CD4-positive, alpha-beta T cell (primary cell): ENCODE measurements at places on chromosomes 7 and 10.

- no peak for DNase-seq
Observed at GRCh38 chr7:135185471-135186260, 15.2 kb upstream of the CYREN start.

- no peak for DNase-seq
Observed at GRCh38 chr7:36155811-36156361, 2.8 kb downstream of the EEPD1 start.

GRCh38 chr10:9342885-9343570 is 1288.5 kb downstream of the GATA3 start:
- no peak for DNase-seq

DNA sequence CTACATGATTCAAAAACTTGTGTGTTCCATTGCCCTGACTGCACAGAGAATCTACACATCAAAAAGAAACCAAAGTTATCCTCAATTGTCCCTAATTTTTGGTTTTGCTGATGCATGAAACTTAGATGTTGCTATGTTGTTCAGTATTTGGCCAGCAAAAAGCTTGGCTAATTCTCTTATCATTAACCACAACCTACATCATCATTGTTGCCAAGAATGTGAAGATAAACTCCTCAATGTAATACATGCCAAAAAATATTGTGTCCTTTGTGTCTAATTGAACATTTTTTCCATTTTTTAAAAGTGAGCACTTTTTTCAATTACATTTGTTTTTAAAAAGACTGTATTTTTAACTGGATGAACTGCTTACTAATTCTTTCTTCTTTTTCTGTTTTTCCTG is 268.0 kb upstream of the SEMA3D start:
- DNase-seq = no peak

DNA sequence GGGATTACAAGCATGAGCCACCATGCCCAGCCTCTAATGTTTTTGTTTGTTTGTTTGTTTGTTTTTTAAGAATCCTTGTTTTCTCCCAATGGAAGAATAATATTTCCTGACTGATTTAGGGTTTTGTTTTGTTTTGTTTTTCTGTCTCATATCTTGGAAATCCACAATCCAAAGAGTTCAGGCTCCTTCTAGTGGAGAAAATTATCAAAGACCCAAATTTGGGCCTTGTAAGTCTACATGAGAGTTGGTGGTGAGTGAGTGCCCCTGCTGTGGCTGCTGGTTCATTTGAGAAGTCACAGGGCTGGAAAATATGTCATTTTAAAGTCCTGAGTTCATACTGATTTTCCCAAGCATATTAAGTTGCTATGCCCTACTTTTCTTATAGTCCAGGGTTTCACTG is 33.5 kb upstream of the KLHL7 start:
- DNase-seq = no peak
